Activated naive CD8-positive, alpha-beta T cell treated with anti-CD3 and anti-CD28 coated beads for 36 hours (primary cell): ENCODE measurements at places on chromosomes 11 and 22. TPM values are rescaled to one million over a fixed set of nuclear protein-coding genes. Genes with fewer than 3 reads are reported as not detected.

The SAA2 gene
- total RNA-seq, result not detected

The TRIM29 gene
- not detected for total RNA-seq

The A4GALT gene
- total RNA-seq, result not detected

The SLC17A6 gene
- not detected for total RNA-seq

The ESRRA gene
- 46.5 TPM for total RNA-seq

The POU2AF2 gene
- total RNA-seq, result not detected

The TPBGL gene
- total RNA-seq, result 0.20 TPM

The ABCG4 gene
- total RNA-seq, result 0.22 TPM

The KCTD14 gene
- 0.50 TPM for total RNA-seq

The GLB1L3 gene
- total RNA-seq, result 10.9 TPM

DNA sequence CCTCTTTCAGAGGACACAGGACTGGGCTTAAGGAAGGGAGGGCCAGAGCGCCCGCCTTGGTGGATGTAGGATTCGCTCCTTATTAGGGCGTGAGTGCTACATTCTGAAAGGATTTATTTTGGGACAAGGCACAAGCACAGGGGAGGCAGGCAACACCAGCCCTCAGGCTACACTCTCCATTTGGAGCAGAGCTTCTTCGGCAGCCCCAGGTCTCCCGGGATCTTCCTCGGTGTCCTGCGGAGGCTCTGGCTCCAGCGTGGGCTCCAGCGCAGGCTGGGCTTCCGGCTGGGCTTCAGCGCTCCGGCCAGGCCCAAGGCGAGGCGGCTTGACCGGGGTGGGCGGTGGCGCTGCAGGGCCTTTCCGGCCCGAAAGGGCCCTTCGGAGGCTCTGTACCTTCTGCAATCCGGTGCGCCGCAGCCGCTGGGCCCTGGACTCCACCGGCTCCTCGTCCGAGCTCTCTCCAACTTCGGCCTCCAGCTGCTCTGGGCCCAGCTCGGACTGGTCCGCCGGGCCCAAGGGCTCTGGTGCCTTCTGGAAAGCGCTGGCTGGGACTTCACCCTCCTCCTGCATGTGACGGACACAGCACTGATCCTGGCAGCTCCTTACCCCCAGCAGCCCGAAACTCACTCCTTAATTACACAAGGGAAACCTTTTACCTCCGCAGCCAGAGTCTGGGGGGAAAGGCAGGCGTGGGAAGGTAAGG is 1.1 kb downstream of the CAVIN3 start:
- no peak for DNase-seq

GRCh38 chr11:18578975-18579598 is 9.4 kb downstream of the UEVLD start:
- DNase-seq, result peak; percentile 4

DNA sequence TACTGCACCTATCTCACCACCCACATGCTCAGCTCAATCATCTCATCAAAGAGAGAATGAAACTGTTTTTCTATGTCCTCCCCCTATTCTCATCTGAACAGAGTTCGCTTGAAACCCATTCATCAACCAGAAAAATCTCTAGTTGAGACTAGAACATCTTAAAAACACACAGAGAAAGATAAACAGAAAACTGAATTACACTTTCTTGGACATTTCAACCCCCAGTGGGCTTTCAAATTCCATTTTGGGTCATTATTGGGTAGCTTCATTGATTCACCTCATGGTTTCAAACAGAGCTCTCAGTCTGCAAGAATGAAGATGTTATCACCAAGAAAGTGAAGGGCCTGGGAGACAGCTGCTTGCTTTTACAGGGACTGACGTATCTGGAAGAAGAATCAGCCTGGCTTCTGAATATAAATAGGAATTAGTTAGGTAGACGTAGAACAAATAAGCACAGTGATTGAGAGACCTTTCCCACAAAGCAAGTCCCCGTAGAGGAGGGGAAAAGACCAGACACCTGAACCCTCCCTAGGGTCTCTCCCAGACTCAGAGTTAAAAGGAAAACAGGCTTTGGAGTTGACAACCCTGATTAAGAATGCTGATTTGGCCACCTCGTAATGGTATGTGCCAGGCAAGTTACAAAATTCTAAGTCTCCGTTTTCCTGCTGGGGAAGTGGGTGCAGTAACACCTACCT is 155.7 kb downstream of the BBOX1 start:
- no peak for DNase-seq

GRCh38 chr11:69915501-69916250 is 96.5 kb upstream of the FGF3 start:
- peak; percentile 43 for DNase-seq

DNA sequence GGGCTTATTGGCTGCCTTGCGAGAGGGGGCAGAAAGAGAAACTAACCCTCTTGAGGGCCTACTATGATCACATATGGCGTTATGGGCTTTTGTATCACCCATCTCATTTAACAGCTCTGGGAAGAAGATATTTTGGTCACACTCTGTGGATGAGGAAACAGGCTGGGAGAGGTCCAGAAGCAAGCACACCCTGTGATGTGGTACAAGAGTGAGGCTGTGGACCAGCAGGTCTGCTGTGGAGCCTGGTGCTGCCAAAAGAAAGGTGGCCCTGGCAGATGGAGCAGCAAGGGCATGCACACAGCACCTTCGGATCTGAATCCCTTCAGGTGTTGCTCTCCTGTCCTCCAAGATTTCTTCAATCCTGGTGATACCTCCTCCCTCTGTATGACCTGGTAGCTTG is 64.1 kb downstream of the KCNC1 start:
- DNase-seq, result no peak

GRCh38 chr11:126790550-126791081 is 210.0 kb downstream of the KIRREL3 start:
- no peak for DNase-seq

DNA sequence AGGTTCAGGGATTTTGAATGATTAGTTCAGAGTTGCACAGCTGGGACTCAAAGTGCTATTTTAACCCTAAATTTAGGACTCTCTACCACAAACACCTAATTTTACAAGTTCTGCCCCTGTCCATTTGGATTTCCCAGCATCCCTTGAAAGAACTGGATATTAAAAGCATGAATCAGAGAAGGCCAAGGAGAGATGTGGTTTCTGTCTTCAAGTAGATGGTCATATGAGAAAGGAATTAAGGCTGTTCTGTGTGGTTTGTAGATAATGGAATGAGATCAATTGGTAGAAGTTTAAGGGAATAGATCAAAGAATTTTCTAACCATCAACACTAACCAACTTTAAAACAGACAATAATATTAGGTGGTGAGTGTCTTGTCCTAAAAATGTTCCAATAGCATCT is 106.4 kb upstream of the TENM4 start:
- DNase-seq, result no peak

- no peak for DNase-seq
Measured at GRCh38 chr11:64484191-64485022, 106.6 kb upstream of the SLC22A12 start.

DNA sequence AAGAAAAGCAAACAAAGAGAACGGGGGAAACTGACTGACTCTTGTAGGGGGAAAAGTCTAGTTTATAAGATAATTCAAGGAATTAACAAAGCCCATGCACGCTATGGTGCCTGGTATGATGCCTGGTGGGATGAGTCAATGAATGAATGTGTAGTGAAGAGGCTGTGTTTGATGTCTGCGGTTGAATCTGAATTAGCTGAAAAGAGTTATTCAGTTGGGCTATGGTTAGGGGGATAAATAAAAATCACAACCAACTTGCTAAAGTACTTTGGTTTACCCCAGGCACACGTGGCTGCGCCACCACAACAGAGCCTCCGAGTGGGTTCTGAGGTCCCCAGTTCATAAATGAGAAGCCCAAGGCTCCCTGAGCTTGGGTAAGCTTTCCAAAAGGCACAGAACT is 369.3 kb upstream of the SYN3 start:
- DNase-seq, result no peak

DNA sequence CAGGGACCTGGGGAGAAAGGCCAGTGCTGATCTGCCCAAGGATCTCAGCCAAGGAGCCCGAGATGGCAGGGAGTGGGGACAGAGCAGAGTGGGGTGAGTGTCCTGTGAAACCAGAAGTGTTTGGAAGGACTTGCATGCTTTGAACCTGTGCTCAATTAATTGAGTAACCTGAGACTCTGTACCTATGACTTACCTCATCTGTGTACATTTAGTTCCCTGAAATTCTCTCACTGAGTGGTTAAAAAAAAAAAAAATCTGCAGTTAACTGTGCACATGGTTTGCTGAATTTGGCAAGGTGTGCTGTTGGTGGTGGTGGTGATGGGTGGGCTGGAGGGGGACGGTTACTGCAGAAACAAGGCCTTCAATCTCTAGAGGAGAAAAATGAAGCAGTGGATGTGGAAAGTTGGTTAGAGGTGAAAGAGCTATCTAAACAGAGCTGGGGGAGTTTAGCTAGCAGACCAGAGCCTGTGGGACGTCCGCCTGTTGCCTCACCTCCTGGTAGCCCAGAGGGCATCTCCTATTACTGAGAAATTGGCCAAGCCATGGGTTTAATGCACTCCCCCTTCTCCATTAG is 8.3 kb upstream of the SORL1-AS1 start:
- DNase-seq, result no peak

- no peak for DNase-seq
Measured at GRCh38 chr22:47034076-47034808, 271.8 kb downstream of the TBC1D22A start.

DNA sequence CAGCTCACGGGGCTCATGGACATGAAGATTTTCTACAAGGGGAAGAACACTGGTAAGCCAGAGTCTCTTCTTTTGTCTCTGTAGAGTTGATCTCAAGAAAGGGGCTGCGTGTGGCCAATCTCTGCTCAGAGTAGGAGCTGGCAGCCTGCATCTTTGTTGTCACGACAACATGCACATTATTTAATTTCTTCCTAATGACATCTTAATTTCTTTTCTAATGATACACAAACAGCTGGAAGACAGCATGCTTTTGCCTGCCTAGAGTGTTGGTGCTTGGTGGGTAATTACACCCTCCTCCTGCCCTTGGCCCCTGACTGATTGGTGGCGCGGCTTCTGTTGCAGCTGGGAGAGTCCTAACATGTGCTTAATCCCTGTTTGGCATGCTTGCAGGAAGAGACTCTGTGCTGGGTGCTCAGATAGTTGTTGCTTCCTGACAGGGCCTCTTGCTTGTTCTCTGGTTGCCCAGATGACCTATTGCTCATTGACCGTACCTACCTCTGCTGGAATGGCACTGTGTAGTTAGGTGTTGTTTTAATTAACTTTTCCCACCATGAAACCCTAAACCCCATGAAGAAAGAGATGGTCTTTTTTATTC is 106.9 kb upstream of the SORL1-AS1 start:
- DNase-seq, result no peak

DNA sequence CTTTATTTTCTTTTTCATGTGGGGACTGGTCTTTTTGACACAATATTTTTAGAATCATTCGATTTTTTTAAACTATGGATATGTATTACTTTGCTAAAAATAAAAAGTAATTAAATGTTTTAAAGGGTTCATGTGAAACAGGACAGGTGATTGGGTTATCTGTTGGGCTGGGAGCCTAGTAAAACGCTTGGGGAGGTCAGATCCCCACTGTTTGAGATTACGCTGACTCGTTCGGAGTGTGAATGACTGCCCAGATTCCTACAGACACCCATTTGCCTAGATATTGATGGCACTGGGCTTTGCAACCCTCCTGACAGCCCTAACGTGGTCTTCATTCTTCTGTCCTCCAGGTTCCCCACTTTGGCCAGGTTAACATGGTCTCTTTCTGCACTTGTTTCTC is 62.9 kb upstream of the UBASH3B start:
- DNase-seq, result no peak

GRCh38 chr11:16816358-16817270 is 78.2 kb downstream of the C11orf58 start:
- DNase-seq, result no peak

DNA sequence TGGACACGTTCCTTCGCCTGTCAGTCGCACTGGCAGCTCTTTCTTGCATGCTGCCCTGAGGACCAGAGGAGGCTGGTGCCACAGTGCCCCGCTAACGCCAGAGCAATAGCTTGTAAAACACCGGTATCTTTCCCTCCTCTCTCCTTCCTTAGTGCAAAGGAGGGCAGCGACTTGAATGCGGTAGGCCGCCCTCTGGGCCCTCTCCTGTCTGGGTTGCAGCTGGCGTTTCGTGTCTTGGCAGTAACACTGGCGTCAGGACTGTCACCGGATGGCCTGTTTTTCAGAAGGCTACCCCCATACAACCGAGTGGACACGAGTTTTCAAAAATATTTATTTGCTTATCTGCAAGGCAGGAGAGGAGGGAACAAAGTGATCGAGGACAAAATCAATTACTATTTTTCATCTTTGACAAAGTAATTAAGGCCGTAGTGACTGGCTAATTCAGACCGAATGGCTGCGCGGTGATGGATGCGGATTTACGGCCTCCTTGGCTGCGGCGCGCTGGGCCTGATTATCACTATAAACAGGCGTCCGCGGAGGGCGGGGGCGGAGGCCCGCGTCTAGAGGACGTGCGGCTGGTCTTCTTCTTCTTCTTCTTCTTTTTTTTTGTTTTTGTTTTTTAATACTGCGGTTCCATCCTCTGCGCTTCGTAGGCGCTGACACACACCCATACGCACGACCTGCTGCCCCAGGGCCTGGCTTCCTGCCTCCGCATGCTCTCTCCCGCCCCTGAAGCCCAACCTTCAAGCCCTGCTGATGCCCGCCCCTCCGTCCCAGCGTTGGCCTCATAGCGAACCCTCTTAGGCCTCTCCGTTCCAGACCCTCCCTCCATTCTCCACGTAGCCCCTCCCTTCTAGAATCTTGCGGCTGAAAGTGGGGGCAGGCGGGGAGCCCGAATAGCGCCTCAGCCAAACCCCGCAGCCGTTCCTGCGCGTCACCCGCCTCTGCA is 2.9 kb upstream of the SLC6A5 start:
- DNase-seq, result no peak

GRCh38 chr11:85759915-85760314 is 51.0 kb downstream of the SYTL2 start:
- DNase-seq, result no peak

DNA sequence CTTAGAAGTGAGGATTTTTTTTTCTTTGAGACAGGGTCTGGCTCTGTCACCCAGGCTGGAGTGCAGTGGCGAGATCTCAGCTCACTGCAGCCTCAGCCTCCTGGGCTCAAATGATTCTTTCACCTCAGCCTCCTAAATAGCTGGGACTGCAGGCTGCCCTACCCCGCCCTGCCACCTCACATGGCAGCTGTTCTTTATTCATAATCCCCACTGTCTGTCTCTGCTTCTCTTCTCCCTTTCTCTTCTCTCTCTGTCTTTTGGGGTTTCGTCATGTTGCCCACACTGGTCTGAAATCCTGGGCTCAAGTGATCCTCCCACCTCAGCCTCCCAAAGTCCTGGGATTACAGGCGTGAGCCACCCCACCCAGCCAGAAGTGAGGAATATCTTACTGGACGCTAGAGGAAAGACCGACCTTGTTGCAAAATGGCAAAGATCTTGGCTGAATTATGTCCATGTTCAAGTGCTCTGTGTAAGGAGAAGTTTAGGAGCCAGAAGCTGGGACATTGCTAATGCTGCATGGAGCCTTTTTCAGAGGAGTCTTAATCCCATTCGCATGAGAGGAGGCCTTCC is 21.9 kb downstream of the KRTAP5-5 start:
- DNase-seq, result no peak
